Osteoblast (primary cell): ENCODE measurements at places on chromosomes 2 and 18. TPM values are rescaled to one million over a fixed set of nuclear protein-coding genes. Genes with fewer than 3 reads are reported as not detected.

Gene TMEM169
- total RNA-seq, result 0.36 and 0.88 TPM in 2 replicates

Gene TEKT4
- not detected in 2 replicates for total RNA-seq

DNA sequence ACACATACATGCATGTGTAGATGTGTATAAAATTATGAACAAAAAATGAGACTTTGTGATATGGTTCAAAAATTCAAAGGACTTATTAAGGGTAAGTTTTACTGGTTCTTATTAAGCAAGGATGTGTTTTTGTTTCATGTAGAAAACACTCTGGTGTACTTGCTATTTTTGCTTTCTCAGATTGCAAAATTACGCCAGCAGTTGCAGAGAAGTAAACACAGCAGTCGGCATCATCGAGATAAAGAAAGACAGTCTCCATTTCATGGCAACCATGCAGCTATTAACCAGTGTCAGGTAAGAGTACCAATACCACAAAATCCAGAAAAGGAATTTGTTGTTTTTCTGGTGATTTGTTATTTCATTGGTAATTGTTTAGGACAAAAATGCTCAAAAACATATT lies 91.3 kb downstream of the FAM117B start:
- no peaks in the 10 kb centered on the region for H3K36me3 ChIP-seq
- H3K4me1 ChIP-seq, result no peaks in the 10 kb centered on the region
- H3K27ac ChIP-seq, result no peak overlapping the region
- no peak for DNase-seq
- no peaks in the 10 kb centered on the region for H3K27me3 ChIP-seq
- H3K4me3 ChIP-seq, result no peak overlapping the region

DNA sequence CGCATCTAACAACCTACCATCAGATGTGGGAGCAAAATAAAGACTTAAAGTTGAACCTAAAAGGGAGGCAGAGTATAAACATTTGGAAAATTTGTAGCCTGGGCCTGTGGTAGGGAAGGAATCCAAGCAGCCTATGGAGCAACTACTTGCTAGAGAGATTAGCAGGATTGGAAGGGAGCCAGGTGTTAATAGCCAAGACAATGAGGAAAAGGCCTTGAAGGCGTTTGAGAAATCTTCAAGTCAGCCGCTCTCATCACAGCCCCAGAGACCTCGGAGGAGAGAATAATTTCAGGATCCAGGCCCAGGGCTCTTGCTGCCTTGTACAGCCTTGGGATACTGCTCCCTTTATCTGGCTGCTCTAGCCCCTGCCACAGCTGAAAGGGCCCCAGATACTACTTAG lies 219.7 kb downstream of the THSD7B start:
- H3K27me3 ChIP-seq, result no peaks in the 10 kb centered on the region
- no peaks in the 10 kb centered on the region for H3K4me1 ChIP-seq

- no peak overlapping the region for H3K4me3 ChIP-seq
- H3K36me3 ChIP-seq, result no peaks in the 10 kb centered on the region
- no peaks in the 10 kb centered on the region for H3K4me1 ChIP-seq
- no peaks in the 10 kb centered on the region for H3K27me3 ChIP-seq
Measured at GRCh38 chr2:6730003-6730402, 135.7 kb downstream of the CMPK2 start.

DNA sequence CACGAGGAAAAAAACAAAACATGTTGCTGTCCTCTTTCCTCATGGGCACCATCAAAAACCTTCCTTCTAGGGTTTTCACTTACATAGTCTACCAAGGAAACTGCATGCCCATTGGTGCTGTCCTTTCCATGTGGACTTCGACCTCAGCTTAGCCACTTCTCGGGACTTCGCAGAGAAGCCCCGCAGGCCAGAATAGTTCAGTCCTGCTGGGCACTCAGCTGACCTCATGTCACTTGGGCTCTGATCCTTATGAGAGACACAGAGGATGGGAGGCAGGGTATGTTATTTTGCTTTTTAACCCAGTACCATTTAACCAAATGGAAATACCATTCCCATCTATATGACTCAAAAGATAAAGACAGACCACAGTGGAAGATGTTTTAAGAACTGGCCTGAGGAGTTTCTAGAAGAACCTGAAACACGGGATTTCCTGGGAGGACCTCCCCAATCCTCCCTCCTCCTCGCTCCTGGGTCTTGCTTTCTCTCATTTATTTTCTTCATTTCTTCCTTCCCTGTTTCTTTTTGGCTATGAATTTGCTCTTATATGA lies 28.4 kb downstream of the AAK1 start:
- peak overlapping the region; percentile 12 for H3K27ac ChIP-seq
- H3K27me3 ChIP-seq, result no peaks in the 10 kb centered on the region
- no peak overlapping the region for H3K4me3 ChIP-seq
- DNase-seq, result no peak
- no peaks in the 10 kb centered on the region for H3K36me3 ChIP-seq
- peaks cover 15% of the 10 kb centered on the region for H3K4me1 ChIP-seq

DNA sequence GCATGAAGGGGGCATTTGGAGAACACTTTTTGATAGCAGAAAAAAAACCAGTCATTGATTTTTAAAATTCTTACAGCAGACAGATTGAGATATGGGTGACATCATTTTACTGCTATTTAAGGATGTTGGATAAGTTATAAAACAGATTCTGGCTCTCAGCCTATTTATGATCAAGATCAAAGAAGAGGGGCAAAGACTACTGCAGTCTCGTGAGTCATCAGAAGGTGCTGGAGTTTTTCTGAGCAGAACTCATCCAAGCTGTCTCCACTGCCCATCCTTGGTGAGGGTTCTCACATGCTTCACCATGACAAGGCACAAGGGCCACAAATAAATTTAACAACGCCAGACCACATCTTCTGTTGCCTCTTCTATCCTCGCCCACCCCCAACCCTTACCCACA lies 58.8 kb downstream of the ST6GAL2 start:
- H3K27ac ChIP-seq, result no peak overlapping the region
- no peaks in the 10 kb centered on the region for H3K36me3 ChIP-seq
- no peak for DNase-seq
- H3K4me1 ChIP-seq, result no peaks in the 10 kb centered on the region

DNA sequence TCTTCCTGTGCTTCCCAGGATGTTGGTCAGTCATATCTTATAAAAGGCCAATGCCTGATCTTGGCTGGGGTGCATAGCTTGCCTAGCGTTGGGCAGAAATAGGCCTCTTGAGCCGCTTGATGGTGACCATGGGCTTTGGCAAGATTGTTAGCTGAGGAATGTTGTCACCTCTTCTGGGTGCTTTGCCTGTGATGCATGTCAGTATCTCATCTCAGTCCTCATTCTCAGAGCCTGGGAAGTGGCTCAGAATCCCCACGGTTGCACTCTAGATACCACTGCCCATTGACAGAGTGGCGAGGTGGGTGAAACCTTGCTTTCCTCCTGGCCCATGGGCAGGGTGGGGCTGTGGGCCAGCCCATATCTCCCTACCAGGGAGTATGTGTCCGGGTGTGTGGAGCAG lies 79.2 kb upstream of the MGAT5 start:
- H3K27ac ChIP-seq, result no peak overlapping the region
- H3K4me1 ChIP-seq, result peaks cover 10% of the 10 kb centered on the region
- no peaks in the 10 kb centered on the region for H3K36me3 ChIP-seq
- H3K4me3 ChIP-seq, result no peak overlapping the region

DNA sequence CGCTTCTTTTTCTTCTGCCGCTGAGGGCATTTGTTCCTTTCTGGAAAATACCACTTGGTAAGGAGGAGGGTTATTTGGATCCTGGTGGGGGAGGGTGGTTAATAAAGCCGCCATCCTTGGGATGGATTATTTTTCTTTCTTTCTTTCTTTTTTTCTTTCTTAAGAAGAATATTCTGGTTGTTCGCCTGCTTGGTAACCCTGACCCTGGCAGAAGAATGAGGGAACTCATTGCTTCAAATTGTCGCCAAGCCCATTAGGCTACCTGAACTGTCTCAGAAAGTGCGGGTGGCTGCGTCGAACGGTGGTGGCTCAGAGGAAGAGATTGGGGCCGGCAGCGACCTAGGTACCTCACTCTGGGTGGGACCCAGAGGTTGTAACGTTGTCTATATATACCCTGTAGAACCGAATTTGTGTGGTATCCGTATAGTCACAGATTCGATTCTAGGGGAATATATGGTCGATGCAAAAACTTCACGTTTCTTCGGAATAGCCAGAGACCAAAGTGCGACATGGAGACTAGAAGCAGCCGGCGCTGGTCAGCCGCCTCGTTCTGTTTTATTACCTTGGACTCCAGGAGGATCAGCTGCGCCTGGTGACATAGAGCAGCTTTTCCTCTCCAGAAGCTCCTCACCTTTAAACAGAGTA lies 1.3 kb upstream of the HOXD4 start:
- no peaks in the 10 kb centered on the region for H3K4me1 ChIP-seq
- no peaks in the 10 kb centered on the region for H3K27me3 ChIP-seq
- no peaks in the 10 kb centered on the region for H3K36me3 ChIP-seq
- H3K4me3 ChIP-seq, result no peak overlapping the region
- peak; percentile 76 for DNase-seq

DNA sequence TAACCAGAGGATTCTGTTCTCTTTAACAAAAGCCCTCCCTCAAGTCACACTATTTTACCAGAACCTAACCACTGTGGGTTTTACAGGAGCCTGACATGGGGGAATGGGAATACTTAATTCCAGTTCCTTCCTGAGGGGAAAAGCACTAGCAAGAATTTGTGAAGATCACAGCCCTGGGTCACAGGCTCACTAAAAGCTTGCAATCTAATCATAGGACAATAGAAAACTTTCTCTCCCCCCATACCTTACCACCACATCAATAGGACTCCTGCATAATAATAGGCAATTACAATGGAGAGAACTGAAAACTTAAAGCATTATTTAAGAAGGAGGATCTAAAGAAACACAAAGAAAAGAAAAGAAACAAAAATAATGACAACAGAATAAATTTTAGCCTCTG lies 225.8 kb upstream of the ZNF804A start:
- H3K4me1 ChIP-seq, result no peaks in the 10 kb centered on the region
- H3K27ac ChIP-seq, result no peak overlapping the region
- no peaks in the 10 kb centered on the region for H3K27me3 ChIP-seq
- H3K4me3 ChIP-seq, result no peak overlapping the region

DNA sequence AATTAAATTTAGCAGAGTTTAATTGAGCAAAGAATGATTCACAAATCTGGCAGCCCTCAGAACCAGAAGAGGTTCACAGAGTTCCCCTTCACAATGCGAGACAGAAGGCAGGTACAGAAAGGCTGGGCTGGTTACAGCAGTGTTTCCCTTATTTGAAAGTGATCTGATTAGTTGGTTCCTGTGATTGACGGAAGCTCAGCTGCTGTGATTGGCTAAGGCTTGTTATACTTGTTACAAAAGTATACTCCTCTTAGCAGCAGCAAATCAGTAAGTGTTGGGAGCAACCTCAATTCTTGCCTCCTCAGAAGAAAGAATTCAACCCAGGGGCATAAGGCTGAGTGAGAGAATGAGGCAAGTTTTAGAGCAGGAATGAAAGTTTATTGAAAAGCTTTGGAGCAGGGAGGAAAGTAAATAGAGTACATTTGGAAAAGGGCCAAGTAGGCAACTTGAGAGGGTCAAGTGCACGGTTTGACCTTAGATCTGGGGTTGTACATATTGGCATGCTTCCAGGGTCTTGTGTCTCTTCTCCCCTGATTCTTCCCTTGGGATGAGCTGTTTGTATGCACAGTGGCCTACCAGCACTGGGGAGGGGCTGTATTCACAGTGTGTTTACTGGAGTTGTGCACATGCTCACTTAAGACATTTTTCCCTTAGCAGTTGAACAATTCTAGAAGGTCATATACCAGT lies 431.8 kb upstream of the RAB12 start:
- DNase-seq, result peak; percentile 42
- no peaks in the 10 kb centered on the region for H3K4me1 ChIP-seq
- no peaks in the 10 kb centered on the region for H3K27me3 ChIP-seq
- no peaks in the 10 kb centered on the region for H3K36me3 ChIP-seq
- no peak overlapping the region for H3K4me3 ChIP-seq
